Left lobe of liver (tissue), 2 donors: ENCODE measurements at places on chromosomes 7 and 10.

DNA sequence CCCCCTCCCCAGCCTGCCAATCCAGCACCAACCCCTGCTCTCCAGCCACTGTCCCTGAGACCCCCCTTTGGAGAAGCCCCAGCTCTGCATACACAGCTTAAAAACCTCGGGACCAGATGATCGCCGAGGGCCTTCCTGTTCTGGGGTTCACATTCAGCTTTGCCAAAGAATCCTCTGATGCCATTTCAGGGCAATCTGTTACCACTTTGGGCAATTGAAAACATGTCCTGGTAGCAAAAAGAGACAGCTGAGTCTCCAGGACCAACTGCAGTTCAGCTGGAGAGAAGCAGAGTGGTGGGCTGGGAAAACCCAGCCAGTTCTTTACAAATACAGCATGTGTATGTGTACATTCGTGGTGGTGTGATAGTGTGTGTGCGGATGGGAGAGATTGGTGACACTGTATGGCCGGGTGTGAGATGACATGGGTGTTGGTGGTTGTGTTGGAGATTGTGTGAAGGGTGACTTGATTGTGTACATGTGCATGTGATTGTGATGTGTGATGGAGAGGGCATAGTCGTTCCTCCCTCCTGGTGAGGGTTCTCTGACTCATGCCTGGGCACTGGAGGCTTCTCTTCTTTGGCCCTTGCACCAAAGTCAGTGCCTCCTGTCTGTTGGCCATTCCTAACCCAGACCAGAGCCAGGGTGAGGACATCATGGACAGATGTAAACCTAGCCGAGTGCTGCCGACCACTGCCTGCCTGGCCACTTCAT lies 48.5 kb upstream of the AQP1 start:
- no peak for DNase-seq

DNA sequence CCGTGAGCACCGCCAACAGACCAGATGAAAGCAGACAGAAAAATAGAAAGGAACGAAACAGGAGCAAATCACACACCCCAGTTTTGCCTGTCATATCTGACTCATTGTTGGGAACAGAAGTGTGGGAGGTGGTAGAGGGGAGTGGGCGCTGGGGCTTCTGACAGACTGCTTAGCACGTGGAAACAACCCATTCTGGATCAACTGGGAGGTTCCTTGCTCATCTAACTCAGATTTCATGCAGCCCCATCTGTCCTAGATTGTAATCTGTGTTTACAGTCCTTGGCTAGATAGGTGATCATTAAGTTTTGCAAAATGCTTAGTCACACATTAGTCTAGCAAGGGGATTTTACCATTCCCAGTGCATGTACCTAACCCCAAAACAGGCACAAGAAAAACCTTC lies 154.1 kb downstream of the NRP1 start:
- no peak for DNase-seq

DNA sequence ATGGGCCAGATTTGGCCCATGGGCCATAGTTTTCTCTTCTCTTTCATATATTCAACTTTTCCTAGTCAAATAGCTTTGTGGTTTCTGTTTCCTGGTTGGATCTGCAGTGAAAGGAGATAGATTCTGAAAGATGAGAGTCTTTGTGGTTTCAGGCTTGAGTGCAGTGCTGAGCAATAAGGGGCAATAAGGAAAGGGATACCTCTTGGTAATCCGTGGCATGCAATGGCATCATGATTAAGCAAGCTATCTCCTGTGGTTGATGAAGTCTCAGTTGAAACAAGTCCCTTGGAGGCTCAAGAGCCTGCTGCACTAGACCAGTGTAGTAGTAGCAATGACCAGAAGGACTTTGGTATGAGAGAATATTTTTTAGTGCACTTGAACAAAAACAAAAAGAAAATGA lies 187.7 kb upstream of the CNTNAP2 start:
- no peak for DNase-seq

DNA sequence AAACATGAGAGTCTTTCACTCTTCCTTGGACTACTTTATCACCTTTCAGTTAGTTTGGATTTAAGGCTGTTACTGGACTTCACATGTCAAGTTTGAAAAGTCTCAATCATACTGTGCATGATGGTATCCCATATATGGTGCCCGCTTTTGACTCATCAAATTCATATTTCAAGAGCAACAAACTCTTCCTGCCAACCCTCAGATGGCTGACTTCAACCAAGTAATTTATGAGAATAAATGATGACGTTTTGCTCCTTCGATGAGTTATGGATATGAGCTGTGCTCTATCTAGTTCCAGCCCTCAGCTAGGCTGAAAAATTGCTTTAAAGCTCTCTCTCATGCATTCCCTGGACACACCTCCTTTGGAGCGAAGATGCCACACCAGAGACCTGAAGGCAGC lies 110.3 kb upstream of the RSU1 start:
- no peak for DNase-seq

- DNase-seq: no peak
These were observed 204.6 kb downstream of the GLRX3 start for GRCh38 chr10:130340816-130341215.
